NCI-H1105 treated with DMSO at 0.1 percent for 48 hours (cell line): ENCODE measurements at places on chromosomes 16 and 17.

- DNase-seq = no peak
These were observed 50.6 kb downstream of the RBBP6 start for GRCh38 chr16:24589997-24590396.

DNA sequence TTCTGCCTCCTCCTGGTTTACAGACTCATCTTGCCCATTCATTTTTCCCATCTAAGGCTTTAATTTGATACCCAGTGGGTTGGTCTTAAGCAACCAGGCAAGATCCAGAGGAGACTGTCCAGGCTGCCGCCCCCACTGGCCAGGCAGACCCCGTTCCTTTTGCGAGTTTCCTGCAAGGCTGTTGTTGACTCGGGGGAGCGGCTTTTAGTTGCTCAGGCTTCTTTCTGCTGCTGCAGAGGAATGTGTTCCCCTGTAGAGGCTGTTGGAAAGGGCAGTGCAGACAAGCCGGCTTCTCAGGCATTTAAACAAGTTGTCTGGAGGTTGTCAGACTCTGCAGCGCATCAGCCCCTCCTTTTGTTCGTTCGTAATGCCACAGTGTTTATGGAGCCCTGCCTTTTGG is 231.2 kb downstream of the PRKCA start:
- no peak for DNase-seq

DNA sequence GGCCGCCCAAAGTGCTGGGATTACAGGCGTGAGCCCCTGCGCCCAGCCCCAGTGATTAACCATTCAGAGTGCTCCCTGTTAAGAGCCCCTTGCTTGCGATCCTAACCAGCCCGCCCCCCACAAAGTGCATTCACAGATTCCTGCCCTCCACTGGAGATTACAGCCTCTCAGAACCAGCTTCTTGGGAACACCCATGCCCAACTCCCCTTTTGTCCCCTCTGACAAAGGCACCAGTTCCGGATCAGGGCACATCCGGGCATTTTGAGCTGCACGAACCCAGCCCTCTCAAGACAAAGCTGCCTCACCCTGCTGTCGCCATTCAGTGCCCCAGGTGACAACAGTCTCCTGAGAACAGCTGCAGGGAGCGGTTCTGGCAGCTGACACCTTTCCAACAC is 848 bp upstream of the KRT19 start:
- DNase-seq = peak; percentile 19

GRCh38 chr16:73171380-73171779 is 123.5 kb upstream of the ZFHX3 start:
- DNase-seq = peak; percentile 54

- no peak for DNase-seq
These were observed 7.5 kb upstream of the MYH3 start for GRCh38 chr17:10664571-10664970.

- no peak for DNase-seq
These were observed 9.8 kb upstream of the TNRC6C start for GRCh38 chr17:77948690-77949114.
